ENCODE measurements at places on chromosomes 16 and 17. TPM values are rescaled to one million over a fixed set of nuclear protein-coding genes. Genes with fewer than 3 reads are reported as not detected.
A peak's percentile ranks its signal among the peaks of the same experiment; 100 is the strongest.

DNA sequence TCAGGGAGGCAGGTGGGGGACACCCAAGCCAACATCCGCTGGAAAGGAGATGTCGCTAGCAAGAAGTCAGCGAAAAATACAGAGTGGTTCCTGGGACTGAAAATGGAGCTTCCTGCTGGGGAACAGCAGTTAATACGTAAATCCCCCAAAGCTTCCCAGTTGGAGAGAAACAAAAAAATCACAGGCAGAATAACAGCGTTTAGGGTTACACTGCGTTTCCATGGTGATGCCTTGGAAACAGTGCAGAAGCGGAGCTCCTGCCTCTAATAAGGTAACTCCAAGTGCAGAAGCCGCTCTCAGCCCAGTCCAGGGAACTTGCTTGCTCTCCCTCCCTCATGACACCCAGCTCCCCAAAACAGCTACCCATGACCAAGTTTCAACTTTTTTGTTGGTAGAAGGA is 73.4 kb downstream of the PLD6 start:
- H3K4me3 ChIP-seq = no peak overlapping the region
- H3K27ac ChIP-seq = no peak overlapping the region
- DNase-seq = no peak
- peaks cover 50% of the 10 kb centered on the region for H3K36me3 ChIP-seq
- no peaks in the 10 kb centered on the region for H3K4me1 ChIP-seq

DNA sequence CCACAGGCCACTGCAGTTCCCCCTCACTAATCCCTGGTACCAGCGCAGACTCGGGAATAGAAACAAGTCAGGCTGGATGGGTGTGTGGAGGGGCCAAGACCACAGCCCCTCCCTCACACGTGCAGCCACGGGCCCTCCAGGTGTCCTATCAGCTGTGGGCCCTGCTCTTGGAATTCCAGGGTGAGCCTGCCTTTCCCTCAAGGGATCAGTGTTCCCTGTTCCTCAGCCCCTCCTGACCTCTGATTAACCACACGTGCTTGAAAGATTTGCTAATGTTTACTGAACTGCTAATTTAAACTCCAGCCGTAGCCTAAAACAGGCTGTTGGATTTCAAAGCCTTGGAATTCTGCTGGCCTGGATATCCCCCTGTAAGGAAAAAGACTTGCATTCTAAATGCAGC is 146.4 kb downstream of the SOCS1 start:
- peaks cover 6% of the 10 kb centered on the region for H3K4me1 ChIP-seq
- no peaks in the 10 kb centered on the region for H3K36me3 ChIP-seq
- DNase-seq = no peak
- no peak overlapping the region for H3K4me3 ChIP-seq
- H3K27me3 ChIP-seq = no peaks in the 10 kb centered on the region

TEKT5 gene
- total RNA-seq = 1.5 TPM

GRCh38 chr16:69368866-69369265 is 16.9 kb downstream of the TERF2 start:
- H3K27ac ChIP-seq = no peak overlapping the region
- no peak for DNase-seq
- no peaks in the 10 kb centered on the region for H3K27me3 ChIP-seq
- peaks cover 21% of the 10 kb centered on the region for H3K36me3 ChIP-seq
- no peak overlapping the region for H3K4me3 ChIP-seq

GRCh38 chr16:85357924-85358505 is 245.7 kb upstream of the CIBAR2 start:
- DNase-seq = no peak
- H3K27me3 ChIP-seq = no peaks in the 10 kb centered on the region
- H3K27ac ChIP-seq = no peak overlapping the region
- no peaks in the 10 kb centered on the region for H3K36me3 ChIP-seq
- no peak overlapping the region for H3K4me3 ChIP-seq
- H3K4me1 ChIP-seq = peaks cover 37% of the 10 kb centered on the region

GRCh38 chr16:30757316-30757715 is 4.5 kb downstream of the CFAP119 start:
- H3K27me3 ChIP-seq = no peaks in the 10 kb centered on the region
- DNase-seq = no peak
- H3K4me3 ChIP-seq = no peak overlapping the region

- no peaks in the 10 kb centered on the region for H3K27me3 ChIP-seq
- no peaks in the 10 kb centered on the region for H3K4me1 ChIP-seq
- no peak for DNase-seq
- no peak overlapping the region for H3K27ac ChIP-seq
- H3K36me3 ChIP-seq = no peaks in the 10 kb centered on the region
These were observed 10.3 kb downstream of the ZNF385C start for GRCh38 chr17:42087736-42088705.

VWA3A gene
- 0.73 TPM for total RNA-seq

- no peaks in the 10 kb centered on the region for H3K36me3 ChIP-seq
- no peak overlapping the region for H3K27ac ChIP-seq
- 0 out of 2 replicates have a peak, but pooled peaks cover 10% of the 10 kb centered on the region for H3K4me1 ChIP-seq
- DNase-seq = no peak
These were observed 65.5 kb upstream of the HSBP1 start for GRCh38 chr16:83742124-83742899.

SLC25A11 gene
- total RNA-seq = 50.7 TPM

DNA sequence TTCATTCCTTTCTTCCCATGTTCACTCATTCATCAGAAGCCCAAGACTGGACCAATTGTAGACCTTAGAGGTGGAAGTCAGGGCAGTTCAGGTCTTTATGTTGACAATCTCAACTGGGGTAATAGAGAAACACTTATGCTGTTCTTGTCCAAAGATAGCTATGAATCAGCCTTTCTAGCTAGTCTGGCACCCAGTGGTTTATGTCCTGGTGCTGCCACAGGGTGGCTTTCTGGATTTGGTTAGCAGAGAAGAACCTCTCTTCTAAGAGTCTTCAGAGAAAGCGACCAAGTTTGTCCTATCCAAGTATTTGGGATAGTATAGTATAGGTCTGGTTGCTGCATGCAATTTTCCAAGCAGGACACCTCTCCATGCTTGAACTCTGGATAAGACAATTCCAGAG is 83.3 kb downstream of the NOG start:
- DNase-seq = no peak
- H3K36me3 ChIP-seq = no peaks in the 10 kb centered on the region
- H3K27me3 ChIP-seq = no peaks in the 10 kb centered on the region
- peaks cover 99% of the 10 kb centered on the region for H3K4me1 ChIP-seq
- H3K4me3 ChIP-seq = no peak overlapping the region

FBXW10 gene
- 5.3 TPM for total RNA-seq

LPO gene
- not detected for total RNA-seq

DNA sequence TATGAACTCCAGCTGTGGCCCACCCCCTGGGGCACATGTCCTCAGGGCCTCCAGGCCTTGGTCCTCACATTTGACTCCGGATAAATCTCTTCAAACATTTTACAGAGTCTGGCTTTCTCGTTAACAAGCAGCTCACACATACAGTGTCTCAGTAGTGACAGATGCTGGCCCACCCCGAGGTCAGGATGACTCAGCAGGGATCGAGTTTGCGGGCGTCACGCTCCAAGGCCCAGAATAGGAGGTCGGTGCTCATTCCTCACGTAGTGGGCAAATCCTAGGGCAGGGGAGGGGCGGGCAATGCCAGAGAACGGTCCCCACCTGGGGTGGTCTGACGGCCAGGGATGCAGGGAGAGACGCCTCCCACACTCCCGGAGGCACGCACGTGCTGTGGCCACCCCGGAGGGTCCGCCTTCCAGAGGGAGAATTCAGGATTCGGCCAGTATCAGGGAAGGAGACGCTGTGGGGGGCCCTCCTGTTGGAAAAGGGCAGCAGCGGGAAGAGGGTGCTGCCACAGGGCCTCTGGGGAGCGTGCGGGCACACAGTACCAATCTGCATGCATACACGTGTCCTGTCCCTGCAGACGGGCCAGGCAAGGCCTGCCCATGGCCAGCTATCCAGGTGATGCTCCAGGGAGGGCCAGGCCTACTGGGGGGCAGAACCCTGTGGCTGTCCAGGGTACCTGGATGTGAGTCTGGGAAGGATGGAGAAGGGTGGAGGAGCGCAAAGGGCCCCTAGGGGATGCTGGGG is 8.6 kb downstream of the SLC7A5 start:
- peak; percentile 80 for DNase-seq
- H3K4me3 ChIP-seq = no peak overlapping the region
- peaks cover 47% of the 10 kb centered on the region for H3K4me1 ChIP-seq
- no peaks in the 10 kb centered on the region for H3K27me3 ChIP-seq
- H3K27ac ChIP-seq = no peak overlapping the region
- H3K36me3 ChIP-seq = peaks cover 24% of the 10 kb centered on the region

TNFRSF12A gene
- 226 TPM for total RNA-seq

DNA sequence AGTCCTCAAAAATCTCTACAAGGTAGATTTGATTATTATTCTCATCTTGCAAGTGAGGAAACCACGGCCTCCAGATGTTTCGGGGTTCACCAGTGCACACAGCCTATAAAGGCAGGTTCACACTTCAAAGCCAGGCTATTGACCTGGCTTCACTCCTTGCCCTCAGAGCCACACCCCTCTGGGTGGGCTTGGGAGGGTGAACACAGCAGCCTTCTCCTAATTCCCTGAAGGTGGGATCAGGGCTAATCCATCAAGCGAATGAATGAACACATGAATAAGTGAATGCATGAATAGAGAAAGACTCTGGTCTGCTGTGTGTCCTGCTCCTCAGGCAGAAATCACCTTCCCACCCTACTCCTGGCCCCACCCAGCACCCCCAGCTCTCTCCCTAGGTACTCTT is 139.0 kb downstream of the CYLD start:
- H3K27ac ChIP-seq = no peak overlapping the region
- no peak for DNase-seq
- H3K4me3 ChIP-seq = no peak overlapping the region

GCGR gene
- total RNA-seq = not detected

ABCC3 gene
- 221 TPM for total RNA-seq

WNT3 gene
- 14.0 TPM for total RNA-seq

CPHXL2 gene
- total RNA-seq = not detected

- peaks cover 23% of the 10 kb centered on the region for H3K27me3 ChIP-seq
- no peaks in the 10 kb centered on the region for H3K4me1 ChIP-seq
- no peak overlapping the region for H3K27ac ChIP-seq
- no peak overlapping the region for H3K4me3 ChIP-seq
These were observed 30.3 kb downstream of the PIK3R5 start for GRCh38 chr17:8935191-8935590.

SLC13A2 gene
- total RNA-seq = not detected

DNA sequence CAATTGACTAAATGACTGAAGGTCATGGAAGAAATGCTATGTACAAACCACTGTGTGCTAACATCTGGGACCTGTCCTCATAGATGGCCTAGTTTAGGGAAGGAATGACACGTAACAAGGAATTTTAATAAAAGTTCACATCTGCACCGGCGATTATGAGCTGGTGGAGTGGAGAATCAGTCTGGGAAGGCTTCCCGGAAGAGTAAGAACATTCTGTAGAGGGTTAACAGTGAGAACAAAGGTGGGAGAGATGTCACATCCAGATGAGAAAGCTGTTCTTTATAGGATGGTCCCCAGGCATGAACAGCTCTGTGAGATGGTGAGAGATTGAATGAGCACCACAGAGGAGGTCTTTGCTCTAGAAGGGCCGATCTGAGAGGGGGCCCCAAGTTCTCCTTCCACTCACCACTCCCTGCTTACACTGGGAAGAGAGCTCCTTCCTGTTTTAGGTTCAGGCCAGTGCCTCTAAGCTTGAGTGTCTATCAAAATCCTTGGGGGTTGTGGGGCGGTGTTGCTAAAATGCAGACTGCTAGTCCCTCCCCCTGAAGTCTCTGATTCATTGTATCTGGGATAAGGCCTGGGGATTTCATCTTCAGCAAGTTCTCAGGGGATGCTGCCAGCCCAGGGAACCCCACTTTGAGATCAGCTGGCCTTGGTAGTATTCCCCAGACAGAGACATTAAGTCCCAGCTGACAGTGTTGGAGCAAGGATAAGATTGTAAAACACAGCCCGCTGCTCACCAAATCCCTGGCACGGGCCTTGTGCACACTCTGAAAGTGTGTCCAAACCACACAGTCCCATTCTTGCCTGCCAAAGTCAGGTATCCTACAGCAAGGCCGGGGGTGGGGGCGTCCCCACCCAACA is 294.7 kb upstream of the MAF start:
- no peak overlapping the region for H3K4me3 ChIP-seq
- peaks cover 48% of the 10 kb centered on the region for H3K27me3 ChIP-seq
- no peaks in the 10 kb centered on the region for H3K4me1 ChIP-seq
- no peaks in the 10 kb centered on the region for H3K36me3 ChIP-seq

DNA sequence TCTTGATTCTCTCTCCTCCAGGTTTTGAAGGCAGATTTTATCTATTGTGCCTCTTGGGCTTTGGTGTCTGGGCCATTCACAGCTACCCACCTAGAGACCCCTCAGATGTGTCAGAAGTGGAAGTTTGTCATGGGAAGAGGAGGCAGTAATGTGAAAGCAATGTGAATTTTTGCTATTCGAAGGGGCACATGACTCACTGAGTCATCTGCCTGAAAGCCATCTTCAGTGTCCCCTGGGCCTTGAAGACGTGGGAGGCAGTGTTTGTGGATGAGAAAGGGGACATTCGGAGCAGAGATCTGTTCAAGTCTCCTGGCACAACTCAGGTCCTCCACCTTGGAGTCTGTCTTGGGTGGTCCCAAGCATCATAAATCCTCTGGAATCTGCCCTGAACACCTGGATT is 530.2 kb downstream of the NPIPA7 start:
- no peak overlapping the region for H3K27ac ChIP-seq
- H3K36me3 ChIP-seq = no peaks in the 10 kb centered on the region
- no peak overlapping the region for H3K4me3 ChIP-seq
- no peaks in the 10 kb centered on the region for H3K4me1 ChIP-seq

SLC5A2 gene
- 0.13 TPM for total RNA-seq

PERCC1 gene
- not detected for total RNA-seq

DNA sequence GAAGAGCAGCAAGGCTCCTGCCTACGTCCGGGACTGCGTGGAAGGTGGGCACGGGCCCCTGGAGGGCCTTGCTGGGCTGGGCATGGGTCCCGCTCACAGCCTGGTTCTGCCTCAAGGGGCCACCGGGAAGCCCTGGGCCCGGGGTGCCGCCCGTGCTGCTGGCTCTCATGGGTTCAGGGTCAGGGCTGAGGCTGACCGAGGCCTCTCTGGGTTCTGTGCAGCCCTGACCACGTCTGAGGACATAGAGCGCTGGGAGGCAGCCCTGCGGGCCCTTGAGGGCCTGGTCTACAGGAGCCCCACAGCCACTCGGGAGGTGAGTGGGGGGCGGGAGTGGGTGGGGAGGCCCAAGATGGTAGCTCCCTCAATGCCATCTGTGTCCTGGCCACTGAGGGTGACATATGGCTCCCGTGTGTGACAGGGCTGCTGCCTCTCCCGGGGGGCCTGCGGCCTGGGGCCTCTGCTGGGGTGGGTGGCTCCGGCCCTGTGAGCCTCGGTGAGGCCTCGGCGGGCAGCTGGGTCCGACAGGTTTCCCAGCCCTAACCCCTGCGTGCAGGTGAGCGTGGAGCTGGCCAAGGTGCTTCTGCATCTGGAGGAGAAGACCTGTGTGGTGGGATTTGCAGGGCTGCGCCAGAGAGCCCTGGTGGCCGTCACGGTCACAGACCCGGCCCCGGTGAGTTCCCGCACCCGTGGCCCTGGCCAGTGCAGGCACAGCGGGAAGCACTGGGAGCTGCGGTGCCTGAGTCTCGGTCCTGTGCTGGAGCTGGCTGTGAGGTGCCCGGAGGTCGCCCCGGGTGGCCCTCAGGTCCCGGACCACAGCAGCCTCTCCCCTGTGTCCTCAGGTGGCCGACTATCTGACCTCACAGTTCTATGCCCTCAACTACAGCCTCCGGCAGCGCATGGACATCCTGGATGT is 9.2 kb downstream of the TELO2 start:
- no peak overlapping the region for H3K4me3 ChIP-seq
- H3K27me3 ChIP-seq = no peaks in the 10 kb centered on the region
- no peak overlapping the region for H3K27ac ChIP-seq
- DNase-seq = no peak
- no peaks in the 10 kb centered on the region for H3K36me3 ChIP-seq
- no peaks in the 10 kb centered on the region for H3K4me1 ChIP-seq
